Stimulated activated naive CD8-positive, alpha-beta T cell treated with anti-CD3 and anti-CD28 coated beads, Interleukin-15, Interleukin-2, amounts not matched to agents 100 U/mL and 50 U/mL, for 24 hours (primary cell): ENCODE measurements at places on chromosomes 5 and 9.

- DNase-seq, result no peak
Measured at GRCh38 chr5:122997294-122997693, 39.2 kb downstream of the PPIC start.

DNA sequence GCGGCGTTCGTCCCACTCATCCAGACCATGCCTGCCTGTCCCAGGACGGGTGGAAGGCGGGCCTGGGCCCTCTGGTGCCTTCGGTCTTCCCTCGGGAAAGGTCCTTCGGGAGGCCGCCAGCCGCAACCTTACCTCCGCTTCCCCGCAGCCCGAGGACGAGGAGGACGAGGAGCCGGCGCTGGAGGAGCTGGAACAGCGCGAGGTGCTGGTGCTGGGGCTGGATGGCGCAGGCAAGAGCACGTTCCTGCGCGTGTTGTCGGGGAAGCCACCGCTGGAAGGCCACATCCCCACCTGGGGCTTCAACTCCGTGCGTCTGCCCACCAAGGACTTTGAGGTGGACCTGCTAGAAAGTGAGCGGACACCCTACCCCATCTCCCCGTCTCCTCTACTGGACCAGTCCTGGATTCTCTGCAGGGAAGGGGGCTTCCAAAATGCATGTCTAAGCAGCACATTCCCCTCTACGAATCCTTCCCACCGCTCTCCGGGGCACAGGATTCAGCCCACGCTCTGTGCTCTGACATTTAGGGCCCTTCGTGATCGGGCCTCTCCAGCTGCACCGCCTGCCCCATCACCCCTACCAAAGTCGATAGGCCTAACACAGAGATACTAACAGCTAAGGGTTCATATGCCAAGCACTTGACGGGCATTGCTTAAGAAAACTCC lies 1.1 kb downstream of the ARL10 start:
- DNase-seq, result no peak

GRCh38 chr9:32571969-32572899 lies 725 bp downstream of the NDUFB6 start:
- peak; percentile 66 for DNase-seq

- no peak for DNase-seq
Measured at GRCh38 chr5:144428326-144428725, 257.7 kb downstream of the KCTD16 start.

DNA sequence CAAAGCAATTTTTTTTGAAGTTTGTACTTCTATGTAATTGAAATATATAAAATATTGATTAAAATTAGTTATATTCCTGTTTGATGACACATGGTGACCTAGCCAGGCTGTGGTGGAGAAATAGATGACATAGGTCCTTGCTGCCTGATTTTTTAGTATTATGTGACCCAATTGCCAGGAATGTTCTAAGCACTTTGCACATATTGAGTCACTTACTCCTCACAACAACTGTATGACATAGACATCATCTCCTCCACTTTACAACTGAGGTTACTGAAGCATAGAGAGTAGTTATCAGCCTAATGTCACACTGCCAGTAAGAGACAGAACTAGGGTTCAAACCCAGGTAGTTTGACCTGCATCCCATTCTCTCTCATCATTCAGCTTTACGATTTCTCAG lies 26.2 kb upstream of the SNX18 start:
- no peak for DNase-seq
